Head of caudate nucleus (tissue), 42 donors: ENCODE measurements at places on chromosomes 6 and 20.

DNA sequence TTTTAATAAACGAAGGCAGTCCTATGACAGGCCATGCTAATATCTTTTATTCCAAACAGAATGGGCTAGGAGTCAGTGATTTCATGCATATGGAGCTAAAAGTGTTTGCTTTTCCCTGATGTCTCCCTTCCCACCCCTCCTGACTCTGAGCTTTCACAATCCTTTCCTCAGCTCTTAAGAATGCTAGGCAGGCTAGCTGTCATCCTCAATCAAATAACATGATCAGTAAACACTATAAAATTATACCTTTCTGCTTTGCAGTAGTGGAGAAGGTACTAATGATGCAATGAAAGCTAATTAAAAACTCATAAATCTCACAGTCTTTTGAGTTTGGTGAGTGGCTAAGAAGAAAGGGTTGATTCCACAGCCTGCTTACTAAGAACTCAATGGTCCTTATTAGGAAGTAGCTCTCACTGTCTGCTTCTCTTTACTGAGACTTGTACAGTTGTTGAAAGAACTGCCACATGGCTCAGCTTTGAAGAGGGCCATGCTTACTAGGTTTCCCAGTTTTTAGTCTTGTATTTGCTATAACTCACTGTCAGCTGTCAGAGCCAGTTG, 250.9 kb upstream of the JAG1 start:
- DNase-seq: no peak

GRCh38 chr6:71157345-71157744, 131.3 kb upstream of the OGFRL1 start:
- DNase-seq: no peak

DNA sequence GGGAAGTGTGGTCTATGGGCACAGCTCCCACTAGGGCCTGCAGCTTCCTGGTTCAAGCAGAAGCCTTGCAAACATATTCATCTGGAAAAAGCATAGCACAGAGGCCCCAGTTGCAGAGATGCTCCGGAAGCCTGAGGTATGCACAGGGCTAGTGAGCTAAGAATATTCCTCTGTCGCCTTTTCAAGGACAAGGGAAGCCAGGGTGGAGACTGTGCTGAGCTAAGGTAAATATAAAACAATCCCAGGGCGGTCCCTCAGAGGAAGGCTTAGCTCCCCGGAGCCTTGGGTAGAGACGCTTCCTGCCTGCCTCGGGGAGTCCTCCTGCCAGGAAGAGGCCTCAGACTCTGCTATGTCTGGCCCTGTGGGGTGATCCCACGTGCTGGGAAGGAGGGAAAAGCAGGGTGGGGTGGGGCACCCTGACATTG, 134.8 kb upstream of the FOXA2 start:
- DNase-seq: no peak

GRCh38 chr6:122143813-122144601, 255.4 kb upstream of the HSF2 start:
- no peak for DNase-seq

- no peak for DNase-seq
Observed at GRCh38 chr6:11973238-11973637, 38.9 kb upstream of the HIVEP1 start.

GRCh38 chr20:33647603-33648395, 14.3 kb upstream of the C20orf144 start:
- DNase-seq: no peak

DNA sequence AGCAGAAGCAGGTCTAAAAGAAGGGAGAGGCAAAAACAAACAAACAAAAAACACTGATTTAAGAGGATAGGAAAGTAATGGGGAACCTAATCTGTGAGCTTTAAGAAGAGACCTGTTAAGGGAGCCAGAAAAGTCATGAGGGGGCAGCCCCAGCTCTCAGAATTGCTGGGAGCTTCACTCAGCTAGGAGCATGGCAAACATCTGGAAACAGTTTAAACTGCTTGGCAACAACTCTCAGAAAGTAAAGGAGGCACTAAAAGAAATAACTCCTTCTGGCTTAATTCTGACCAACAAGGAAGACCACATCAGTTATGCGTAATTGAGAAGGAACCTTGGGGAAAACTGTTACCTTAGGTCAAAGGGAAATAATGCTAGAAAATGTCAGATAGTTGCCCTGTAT, 121.4 kb downstream of the LAMP5 start:
- no peak for DNase-seq

DNA sequence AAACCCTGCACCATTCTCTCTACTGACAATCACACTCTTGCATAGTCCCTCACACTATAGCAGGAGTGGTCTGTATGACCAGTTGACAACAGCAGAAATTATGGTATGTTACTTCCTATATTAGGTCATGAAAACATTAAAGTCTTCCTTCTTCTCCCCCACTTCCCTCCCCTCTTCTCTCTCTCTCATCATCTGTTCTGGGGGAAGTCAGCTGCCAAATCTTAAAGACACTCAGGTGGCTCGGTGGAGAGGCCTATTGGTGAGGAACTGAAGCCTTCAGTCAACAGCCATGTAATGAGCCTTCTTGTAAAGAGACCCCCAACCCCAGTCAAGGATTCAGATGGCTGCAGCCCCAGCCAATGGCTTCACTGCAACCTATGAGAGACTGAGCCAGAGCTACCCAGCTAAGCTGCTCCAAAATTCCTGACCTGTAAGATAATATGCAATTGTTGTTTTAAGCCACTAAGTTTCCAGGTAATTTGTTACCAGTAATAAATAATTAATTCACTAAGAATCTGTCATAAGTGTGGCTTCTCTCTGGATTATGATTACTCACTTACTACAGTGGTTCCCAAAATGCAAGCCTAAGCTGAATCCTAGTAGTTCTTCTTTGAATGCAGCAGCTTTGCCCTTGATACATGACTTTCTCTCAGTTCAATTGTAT, 11.2 kb upstream of the TSBP1 start:
- no peak for DNase-seq

DNA sequence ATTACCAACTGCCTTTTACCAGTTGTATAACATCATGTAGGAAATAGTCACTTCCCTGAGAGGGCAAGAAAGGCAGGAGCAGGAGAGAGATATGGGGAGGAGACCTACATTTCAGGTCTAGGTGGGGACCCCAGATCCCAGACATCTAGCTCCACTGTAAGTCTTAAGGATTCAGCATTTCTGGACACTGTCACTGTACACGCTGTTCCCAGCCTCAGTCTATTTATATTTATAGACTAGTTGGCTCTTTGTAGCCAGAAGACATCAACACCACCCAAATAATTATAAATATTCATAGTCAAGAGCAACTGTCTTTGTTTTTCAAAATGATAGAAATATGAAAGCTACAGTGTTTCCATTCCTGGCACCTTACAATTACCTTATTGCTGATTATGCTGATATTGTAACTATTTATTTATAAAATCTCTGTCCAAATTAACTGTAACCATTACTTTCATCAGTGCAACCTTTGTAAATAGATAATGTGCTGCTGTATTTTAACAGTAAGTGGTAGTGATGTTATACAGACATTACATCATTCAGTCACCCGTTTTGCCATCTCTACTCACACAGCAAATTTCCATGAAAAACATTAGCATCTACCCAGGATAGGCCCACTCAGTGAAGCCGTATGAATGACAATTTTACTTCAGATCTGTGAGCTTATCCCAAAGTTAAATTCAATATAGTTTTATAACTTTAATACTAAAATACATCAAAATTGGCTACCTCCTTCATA, 162.8 kb downstream of the PTPRK start:
- DNase-seq: no peak

- DNase-seq: no peak
Observed at GRCh38 chr6:92369309-92369708, 1050.0 kb downstream of the EPHA7 start.

GRCh38 chr20:5214826-5215225, 88.0 kb downstream of the CDS2 start:
- no peak for DNase-seq

DNA sequence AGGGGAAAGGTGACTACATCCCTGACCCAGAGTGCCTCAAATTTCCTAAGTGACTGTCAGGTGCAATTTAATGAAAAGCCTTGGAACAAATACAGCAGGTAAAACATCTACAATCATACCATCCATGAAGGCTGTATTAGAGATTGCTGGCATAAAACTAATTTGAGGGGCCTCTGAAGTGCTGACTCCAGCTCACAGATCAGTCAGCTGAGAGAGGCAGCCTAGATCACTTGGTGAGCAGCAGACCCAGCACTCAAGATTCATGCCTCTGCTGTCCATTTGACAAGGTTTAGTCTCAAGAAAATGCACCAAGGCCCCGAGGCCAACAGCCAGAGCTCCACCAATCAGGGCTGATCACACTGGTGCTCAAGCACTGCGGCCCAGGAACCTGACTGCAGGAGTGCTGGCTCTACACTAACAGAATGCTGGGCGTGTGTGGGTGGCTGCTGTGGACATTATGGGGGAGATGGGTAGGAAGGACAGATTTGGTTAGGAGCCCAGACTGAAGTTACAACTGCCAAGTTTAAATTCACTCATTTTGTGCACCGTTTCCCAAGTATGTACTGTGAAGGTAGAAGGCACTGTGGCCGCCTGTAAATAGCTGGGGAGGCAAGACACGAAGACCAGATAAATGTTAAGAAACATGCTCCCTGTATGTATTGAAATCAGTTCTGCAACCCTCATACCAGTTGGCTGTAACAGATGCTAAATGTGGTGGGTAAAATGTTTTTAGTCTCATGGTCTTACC, 28.2 kb downstream of the SNX5 start:
- DNase-seq: no peak
